OCI-M1 (cell line): ENCODE measurements at places on chromosomes 6 and 20.

DNA sequence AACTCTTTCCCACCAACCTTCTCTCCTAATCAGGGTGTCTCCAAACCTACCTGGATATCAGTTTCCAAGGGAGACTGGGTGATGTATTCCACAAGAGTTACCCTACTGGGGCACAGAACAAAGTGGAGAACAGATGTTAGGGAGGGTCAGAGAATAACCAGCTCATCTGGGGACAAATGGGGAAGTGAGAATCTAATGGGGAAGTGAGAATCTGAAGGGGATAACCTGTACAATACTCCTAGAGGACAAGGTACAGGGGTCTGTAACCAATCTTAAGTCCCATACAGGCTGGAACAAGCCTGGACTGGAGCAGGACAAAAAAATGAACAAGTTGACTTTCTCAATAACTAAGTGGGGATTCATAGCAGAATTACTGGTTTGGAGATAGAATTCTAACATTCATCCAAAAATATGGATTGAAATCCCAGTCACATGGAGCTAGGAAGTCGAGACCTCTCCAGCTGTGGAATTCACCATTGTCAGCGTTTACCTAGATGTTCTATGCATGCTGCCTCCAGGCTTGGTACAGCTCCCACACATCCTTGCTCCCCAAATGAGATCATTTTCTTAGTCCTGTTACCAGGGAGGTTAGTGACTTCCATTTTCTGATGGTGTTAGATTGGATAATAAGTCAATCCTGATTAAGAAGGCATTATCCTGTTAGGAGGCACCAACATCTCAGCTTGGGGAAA is 214.8 kb upstream of the MOCS1 start:
- DNase-seq = peak; percentile 50

GRCh38 chr6:16619777-16620176 is 141.5 kb downstream of the ATXN1 start:
- DNase-seq = no peak

- DNase-seq = no peak
These were observed 219.0 kb downstream of the THBS2 start for GRCh38 chr6:169034516-169035167.

- no peak for DNase-seq
These were observed 10.4 kb downstream of the NOX3 start for GRCh38 chr6:155444952-155445903.

DNA sequence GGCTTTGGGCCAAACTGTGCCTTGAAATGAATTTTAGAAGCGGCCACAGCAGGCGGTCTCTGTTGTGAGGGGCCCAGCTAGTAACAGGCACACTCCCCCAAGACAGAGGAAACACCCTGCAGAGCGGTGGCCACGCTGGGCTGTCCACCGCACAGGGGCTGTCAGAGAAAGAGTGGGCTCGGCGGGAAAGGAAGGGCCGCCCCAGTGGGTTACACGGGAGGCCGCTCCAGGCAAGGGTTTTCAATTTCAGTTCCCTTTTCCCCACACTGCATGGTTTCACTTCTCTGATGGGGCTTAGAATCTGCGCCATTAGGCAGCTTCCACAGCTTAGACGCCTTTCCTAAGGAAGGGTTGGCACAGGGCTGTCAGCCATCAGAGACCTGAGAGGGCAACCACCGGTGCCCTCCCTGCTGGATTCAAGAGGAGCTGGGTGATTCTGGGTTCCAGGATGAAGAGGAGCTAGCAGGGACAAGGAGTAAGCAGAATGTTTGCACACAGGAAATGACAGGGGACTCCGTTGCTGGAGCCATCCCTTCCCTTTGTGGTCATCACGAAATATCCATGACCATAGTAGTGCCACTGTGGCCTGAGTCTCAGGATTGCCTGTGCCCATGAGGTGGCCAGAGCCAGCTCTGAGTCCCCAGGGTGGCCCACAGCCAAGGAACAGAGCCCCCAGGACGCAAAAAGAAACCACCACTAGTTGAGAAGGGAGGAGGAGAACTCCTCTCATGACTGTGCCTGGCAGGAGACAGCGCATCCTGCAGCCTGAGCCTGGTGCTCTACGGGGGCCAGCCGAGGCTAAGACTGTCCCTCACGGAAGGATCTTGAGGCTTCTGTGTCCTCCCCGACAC is 282.7 kb downstream of the NRN1 start:
- DNase-seq = no peak

- DNase-seq = no peak
These were observed 8.0 kb upstream of the KCNK16 start for GRCh38 chr6:39330476-39330875.

GRCh38 chr6:24929242-24929641 is 6.5 kb downstream of the RIPOR2 start:
- peak; percentile 58 for DNase-seq

GRCh38 chr20:48275286-48276020 is 490.2 kb upstream of the SULF2 start:
- no peak for DNase-seq

DNA sequence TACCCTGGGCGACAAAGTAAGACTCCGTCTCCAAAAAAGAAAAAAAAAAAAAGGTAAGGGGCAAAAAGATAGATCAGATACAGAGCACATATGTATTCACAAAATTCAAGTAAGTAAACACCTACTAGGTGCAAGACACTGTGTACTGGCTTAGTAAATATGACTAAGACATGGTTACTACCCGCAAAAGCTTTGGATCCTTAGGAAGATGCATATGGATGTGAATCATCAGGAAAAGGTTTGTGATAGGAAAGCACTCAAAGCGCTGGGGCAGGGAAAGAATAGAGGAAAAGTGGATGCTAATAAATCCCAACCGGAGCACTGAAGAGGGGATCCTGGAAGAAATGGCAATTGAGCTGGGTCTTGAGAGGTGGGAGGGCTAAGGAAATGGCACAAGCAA is 118.8 kb upstream of the FAM184A start:
- no peak for DNase-seq

GRCh38 chr6:137870744-137871247 is 3.7 kb downstream of the TNFAIP3 start:
- no peak for DNase-seq

- DNase-seq = no peak
These were observed 446.7 kb downstream of the BMP2 start for GRCh38 chr20:7214081-7214740.

DNA sequence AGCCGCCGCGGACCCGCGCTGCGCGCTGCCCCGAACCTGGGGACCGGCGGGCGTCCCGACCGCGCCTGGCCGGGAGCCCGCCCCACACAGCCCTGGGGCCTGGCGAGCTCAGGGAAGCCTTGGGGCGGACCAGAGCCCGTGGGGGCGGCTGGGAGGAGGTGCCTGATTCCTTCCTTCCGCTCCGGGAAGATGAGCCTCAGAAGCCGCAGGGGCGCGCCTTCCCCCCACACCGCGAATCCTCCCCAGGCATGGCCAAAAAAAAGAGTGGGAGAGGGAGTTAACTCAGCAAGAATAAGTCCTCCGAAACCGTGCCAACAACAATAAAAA is at the start of gene CBLN4:
Gene CBLN4 (minus strand): TSS at position 131 of the 327 bp plus-strand sequence. CDS start 1,348 bp downstream, outside the sequence.
- DNase-seq = no peak

GRCh38 chr6:4107873-4108272 is 27.5 kb downstream of the ECI2 start:
- no peak for DNase-seq

- no peak for DNase-seq
These were observed 103.0 kb downstream of the SASH1 start for GRCh38 chr6:148445620-148446019.

- no peak for DNase-seq
These were observed 42.6 kb upstream of the CNR1 start for GRCh38 chr6:88208726-88209125.

DNA sequence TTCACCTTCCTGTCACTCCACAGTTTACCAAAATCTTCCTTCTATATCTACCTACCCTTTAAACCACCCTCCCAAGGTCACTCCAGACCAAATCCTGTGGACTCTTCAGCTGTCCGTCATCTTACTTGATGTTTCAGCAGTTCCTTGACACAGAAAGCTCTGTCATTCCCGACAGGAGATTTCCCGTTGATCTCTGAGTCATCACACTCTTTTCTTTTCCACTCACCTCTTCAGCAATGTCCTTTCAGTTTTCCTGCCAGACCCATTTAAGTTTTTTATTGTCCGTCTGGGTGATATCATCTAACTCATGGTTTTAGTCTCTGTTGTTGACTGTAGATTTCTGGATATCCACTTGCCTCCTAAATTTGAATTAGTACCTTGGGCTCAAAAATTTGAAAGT is 69.9 kb upstream of the SCGN start:
- DNase-seq = no peak

- peak; percentile 45 for DNase-seq
These were observed 67.9 kb downstream of the ZHX3 start for GRCh38 chr20:41249411-41250281.

DNA sequence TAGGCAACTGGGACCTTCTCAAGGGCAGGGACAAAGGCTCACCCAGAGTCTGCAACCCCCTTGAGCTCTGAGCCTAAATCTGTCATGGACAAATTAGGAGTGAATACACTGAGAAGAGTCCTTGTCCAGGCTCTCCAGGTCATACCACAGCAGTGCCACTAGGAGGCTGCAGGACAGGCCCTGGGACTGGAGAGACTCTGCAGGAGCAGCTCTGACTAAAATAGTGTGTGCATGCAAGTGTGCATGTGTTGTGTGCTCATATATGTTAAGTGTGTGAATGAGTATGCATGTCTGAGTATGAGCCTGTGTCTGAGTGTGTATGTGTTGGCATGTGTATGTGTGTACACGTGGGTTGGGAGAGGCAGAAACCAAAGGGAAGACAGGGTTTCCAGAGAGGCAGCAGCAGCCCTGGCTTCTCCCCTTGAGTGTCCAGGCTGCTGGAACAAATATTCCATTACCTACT is 27.1 kb downstream of the MRPL14 start:
- peak; percentile 38 for DNase-seq
